ENCODE measurements at places on chromosomes 2 and 18. TPM values are rescaled to one million over a fixed set of nuclear protein-coding genes. Genes with fewer than 3 reads are reported as not detected.
A peak's percentile ranks its signal among the peaks of the same experiment; 100 is the strongest.

PRSS56 gene
- total RNA-seq: not detected

DNA sequence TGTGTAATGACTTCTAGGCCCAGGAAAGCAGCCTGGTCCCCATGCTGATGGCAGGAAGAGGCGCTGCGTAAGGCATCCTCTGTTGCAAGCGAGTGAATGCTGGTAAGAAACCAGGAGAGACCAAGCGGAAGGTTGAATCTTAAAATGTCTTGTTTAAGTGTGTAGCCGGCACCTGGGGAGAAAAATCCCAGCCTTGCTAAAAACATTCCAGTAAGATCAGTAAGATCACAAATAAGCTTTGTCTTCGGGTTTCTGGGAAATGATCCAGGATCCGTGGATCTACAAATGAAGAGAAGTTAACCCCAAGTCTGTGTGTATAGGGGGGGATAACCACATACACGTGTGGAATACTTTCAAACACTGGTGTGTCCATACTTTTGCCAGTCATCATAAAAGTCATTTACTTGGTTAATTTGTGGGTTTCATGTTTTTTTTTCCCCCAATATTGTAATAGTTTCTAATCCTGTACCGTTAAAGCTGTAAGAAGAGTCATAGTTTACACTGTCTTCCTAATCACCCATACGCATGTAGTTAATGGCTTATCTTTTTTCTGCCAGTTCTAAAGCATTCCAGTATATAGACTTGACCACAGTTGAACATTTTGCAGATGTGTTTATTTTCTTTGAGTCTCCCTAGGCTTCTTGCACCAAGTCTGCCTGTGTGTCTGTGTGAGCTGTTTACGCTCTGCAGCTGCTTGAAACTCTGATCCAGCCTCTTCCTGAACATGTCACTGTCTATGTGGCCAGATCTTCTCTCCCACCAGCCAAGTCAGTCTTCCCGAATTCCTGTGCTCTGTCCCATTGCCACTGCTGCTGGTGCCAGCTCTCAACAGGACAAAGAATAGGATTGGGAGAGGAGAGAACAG lies 135.9 kb upstream of the ARL4C start:
- H3K27me3 ChIP-seq: no peaks in the 10 kb centered on the region
- no peaks in the 10 kb centered on the region for H3K4me1 ChIP-seq
- no peak overlapping the region for H3K27ac ChIP-seq
- H3K36me3 ChIP-seq: no peaks in the 10 kb centered on the region

LINC00305 gene
- not detected for total RNA-seq

GRCh38 chr18:32362484-32362883 lies 108.2 kb downstream of the GAREM1 start:
- no peak overlapping the region for H3K4me3 ChIP-seq
- no peak overlapping the region for H3K27ac ChIP-seq
- H3K36me3 ChIP-seq: no peaks in the 10 kb centered on the region
- no peaks in the 10 kb centered on the region for H3K27me3 ChIP-seq

- peaks cover 28% of the 10 kb centered on the region for H3K4me1 ChIP-seq
- H3K27me3 ChIP-seq: no peaks in the 10 kb centered on the region
- no peaks in the 10 kb centered on the region for H3K36me3 ChIP-seq
- no peak overlapping the region for H3K27ac ChIP-seq
These were observed 2.3 kb downstream of the KRCC1 start for GRCh38 chr2:88053296-88053695.

GRCh38 chr2:96164459-96165184 lies 19.4 kb upstream of the DUSP2 start:
- H3K36me3 ChIP-seq: no peaks in the 10 kb centered on the region
- H3K27ac ChIP-seq: peak overlapping the region; percentile 80
- peak; percentile 56 for DNase-seq
- H3K4me3 ChIP-seq: peak overlapping the region; percentile 54
